ENCODE measurements at places on chromosomes 6 and 20. TPM values are rescaled to one million over a fixed set of nuclear protein-coding genes. Genes with fewer than 3 reads are reported as not detected.
A peak's percentile ranks its signal among the peaks of the same experiment; 100 is the strongest.

The TPD52L1 gene
- total RNA-seq: 2.0 TPM

The KCNS1 gene
- not detected for total RNA-seq

GRCh38 chr6:15268137-15268908 is 22.5 kb downstream of the JARID2 start:
- peaks cover 61% of the 10 kb centered on the region for H3K4me1 ChIP-seq
- peak overlapping the region; percentile 10 for H3K4me3 ChIP-seq
- no peaks in the 10 kb centered on the region for H3K36me3 ChIP-seq
- DNase-seq: peak; percentile 98
- no peaks in the 10 kb centered on the region for H3K27me3 ChIP-seq
- peak overlapping the region; percentile 71 for H3K27ac ChIP-seq

The SAMD3 gene
- not detected for total RNA-seq

GRCh38 chr20:61966492-61967244 is 99.0 kb downstream of the TAF4 start:
- no peak for DNase-seq
- H3K4me1 ChIP-seq: no peaks in the 10 kb centered on the region
- no peak overlapping the region for H3K27ac ChIP-seq
- H3K27me3 ChIP-seq: peaks cover 26% of the 10 kb centered on the region

The BHLHE23 gene
- not detected for total RNA-seq

- no peaks in the 10 kb centered on the region for H3K36me3 ChIP-seq
- DNase-seq: peak; percentile 51
- no peaks in the 10 kb centered on the region for H3K4me1 ChIP-seq
- no peak overlapping the region for H3K4me3 ChIP-seq
- no peaks in the 10 kb centered on the region for H3K27me3 ChIP-seq
- no peak overlapping the region for H3K27ac ChIP-seq
Measured at GRCh38 chr6:24761193-24761835, 13.4 kb upstream of the GMNN start.

DNA sequence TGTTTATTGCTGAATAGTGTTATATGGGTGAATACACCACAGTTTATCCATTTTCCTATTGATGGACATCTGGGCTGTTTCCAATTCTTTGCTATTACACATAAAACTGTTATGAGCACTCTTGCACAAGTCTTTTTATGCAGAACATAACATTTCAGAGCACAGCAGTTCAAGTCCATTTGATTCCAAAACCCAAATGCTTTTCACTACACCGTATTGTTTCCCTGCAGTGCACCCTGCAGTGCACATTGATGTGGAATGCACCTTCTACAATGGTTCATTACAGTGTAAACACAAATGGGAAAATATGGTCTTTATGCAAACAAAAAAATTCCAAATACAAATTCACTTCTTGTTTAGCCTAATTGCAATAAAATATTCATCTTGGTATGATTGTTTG is 3.6 kb upstream of the SLC2A12 start:
- no peaks in the 10 kb centered on the region for H3K27me3 ChIP-seq
- H3K36me3 ChIP-seq: no peaks in the 10 kb centered on the region
- no peak overlapping the region for H3K27ac ChIP-seq
- H3K4me1 ChIP-seq: no peaks in the 10 kb centered on the region
- no peak for DNase-seq

The TRIM31 gene
- not detected for total RNA-seq

DNA sequence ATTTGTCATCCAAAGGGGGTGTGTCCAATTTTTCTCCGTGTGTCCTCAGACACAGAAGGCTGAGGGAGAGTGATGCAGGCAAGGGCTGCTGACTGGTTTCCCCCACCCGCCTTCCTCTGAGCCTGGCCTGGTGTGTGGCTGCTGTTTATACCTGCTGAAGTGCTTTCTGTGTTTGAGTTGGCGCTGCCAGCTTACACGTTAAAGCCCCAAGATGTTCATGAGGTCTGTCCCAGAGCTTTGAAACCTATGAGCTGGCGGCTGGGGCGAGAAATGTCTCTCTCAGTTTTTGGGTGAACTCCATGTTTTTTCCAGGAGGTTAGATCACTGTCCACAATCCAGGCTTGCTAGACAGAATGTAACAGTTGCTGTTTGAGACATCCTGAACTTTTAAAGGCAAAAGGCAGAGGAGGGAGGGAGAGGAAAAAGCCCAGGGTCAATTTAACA is 69.0 kb upstream of the CCN2 start:
- H3K27me3 ChIP-seq: no peaks in the 10 kb centered on the region
- no peaks in the 10 kb centered on the region for H3K4me1 ChIP-seq

The MROH8 gene
- total RNA-seq: 2.0 TPM

The EPHA7 gene
- total RNA-seq: 10.7 TPM

The DUSP15 gene
- 0.31 TPM for total RNA-seq

DNA sequence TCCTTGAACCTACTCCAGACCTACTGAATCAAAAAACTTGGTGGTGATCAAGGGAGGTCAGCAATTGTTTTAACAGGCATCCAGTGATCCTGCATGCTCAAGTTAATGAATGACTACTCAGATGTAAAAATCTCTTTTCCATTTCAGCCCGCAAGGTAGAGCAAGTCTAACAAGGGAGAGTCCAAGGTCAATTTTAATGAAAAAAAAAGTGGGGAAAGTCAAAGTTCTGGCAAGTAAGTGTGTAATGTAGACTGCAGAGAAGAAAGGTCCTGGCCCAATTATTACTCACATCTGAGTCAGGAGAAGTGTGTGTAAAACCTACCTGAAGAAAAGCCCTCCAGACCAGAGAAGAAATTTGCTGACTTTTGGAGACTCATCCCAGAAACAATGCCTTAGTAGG is 193.5 kb downstream of the UBE3D start:
- DNase-seq: no peak
- no peaks in the 10 kb centered on the region for H3K27me3 ChIP-seq
- H3K4me3 ChIP-seq: no peak overlapping the region
- no peaks in the 10 kb centered on the region for H3K36me3 ChIP-seq
